ENCODE measurements at places on chromosomes 7 and 10.

DNA sequence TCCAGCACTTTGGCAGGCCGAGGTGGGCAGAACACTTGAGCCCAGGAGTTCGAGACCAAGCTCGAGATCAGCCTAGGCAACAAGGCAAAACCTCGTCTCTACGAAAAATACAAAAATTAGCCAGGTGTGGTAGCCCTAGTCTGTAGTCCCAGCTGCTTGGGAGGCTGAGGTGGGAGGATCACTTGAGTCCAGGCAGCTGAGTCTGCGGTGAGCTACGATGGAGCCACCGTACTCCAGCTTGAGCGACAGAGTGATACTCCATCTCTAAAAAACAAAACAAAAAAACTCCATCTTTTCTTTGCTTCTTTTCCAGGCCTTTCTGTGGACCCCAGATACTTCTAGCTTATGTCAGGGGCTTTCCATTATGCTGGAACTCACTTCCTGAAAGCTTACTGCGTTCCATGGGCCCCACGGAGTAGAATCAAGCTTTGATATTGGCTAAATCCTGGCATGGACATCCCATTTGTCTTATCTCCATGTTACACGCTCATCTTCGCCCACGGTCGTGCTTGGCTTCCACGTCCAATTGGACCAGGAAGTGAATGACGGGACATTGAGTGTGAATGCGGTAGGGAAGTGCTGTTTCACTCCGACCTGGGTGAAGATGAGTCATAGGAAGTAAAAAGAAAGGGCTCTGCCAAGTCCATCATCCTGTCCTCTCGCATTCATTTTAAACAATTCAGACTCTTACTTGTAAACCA, 45.7 kb downstream of the FAM171A1 start:
- DNase-seq: no peak

DNA sequence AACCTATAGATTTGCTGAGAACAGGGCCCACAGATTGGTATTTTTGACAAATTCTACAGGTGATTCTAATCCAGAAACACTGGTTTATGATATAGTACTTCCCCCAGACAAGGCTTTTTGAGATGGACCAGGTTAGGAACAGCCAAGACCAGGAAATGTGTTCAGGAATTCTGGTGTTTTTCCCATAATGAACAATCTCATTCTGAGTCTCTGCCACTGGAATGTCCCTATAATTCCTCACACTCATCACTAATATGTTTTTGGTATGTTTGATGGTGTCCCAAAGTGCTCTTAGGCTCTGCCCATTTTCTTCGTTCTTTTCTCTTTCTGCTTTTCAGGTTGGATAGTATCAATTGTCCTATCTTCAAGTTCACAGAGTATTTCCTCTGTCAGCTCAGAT, 107.2 kb upstream of the IGFBP3 start:
- no peak for DNase-seq

- no peak for DNase-seq
Observed at GRCh38 chr10:94282369-94282768, 80.4 kb downstream of the NOC3L start.

- no peak for DNase-seq
Observed at GRCh38 chr7:12951397-12951801, 264.0 kb downstream of the ARL4A start.

GRCh38 chr10:126090911-126091728, 194.8 kb downstream of the FANK1 start:
- DNase-seq: no peak

GRCh38 chr7:54719425-54719824, 39.6 kb downstream of the SEC61G start:
- DNase-seq: no peak

GRCh38 chr7:90178679-90179278, 24.5 kb downstream of the STEAP1 start:
- no peak for DNase-seq

DNA sequence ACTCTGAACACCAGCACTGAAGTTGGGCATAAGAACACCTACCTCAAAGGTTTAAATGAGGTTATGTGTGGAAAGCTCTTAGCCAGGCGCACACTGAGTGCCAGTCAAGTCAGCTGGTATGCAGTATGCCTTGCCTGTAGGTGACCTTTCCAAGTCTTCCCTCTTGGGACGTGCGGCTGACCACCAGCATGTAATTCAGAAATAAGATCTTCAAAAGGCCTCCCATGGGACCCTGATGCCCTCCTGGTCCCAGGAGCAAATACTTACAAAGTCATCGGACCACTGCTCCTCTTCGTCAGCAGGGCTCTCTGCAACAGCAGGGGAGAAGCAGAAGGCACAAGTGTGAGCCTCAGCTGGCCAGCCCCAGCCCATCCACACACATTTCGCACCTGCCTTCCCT, 40.8 kb downstream of the BLNK start:
- DNase-seq: no peak

DNA sequence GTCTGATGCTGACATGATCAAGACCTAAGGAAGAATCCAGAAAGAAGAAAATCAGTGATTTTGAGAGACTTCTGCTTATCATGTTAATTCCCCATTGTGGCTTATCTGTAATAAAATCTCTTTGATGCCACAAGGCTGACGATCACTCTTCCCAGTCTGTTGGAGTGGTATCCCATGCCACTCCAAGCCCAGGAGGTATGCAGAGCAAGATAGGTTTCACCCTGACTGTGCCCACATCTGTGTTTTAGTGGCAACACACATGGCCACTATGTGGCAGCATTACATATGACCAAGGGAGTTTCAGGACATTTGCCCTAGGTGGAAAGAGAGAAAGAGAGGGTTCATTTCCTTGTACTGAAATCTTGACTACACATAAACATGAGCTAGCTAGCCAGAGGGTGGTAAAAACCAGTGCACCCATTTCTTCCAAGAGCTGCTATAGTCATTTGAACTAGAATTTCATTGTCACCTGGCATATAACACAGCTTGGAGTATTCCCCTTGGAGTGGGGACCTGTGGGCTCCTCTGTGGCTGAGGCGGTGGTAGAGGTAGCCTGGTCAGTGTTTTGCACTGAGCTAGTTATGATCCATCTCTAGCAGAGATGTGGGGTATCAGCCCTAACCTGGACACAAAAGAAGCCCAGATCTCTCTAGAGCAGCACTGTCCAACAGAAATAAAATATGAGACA, 20.8 kb downstream of the LAMB4 start:
- no peak for DNase-seq

DNA sequence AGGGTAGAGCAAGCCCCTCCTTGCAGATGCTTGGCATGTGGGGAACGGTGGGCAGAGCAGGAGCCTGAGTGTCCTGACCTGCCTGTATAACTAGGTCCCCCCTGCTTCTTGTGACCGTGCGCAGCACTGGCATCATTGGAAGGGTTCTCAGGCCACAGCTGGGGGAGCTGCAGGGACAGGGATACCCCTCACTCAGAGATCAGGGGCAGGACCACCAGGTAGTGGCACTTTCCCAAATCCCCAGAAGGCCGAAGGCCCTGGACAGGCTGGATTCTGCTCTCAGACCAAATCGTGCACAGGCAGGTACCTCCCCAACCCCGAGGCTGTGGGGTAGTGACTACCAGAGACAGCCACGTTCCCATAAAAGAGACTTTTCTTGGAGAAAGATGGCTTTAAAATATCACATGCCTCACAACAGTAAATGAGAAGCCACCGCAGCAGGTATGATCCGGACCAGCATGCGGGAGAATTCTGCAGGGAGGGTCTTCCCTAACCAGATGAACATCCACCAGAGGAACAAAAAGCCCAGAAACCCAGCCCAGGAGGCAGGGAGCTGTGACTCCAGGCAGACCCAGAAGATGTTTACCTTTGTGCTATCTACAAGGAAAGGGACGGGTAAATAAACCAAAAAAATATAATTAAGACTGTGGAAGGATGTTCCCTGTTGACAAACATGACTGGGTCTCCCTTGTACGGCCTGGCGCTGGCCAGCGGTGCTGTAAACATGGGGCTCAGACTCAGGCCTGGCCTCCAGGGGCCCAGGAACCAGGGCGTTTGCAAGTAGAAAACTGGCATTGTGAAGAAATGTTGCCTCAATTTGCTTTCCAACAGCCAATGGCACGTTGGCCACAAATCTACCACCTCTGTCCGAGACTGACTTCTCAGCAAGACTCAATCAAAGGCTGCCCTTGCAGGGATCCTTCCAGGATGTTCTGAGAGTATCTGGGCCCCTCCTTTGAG, 180.0 kb downstream of the TNS3 start:
- DNase-seq: no peak

- no peak for DNase-seq
Observed at GRCh38 chr10:18332048-18332447, 191.8 kb downstream of the CACNB2 start.

GRCh38 chr10:97002670-97003069, 170.6 kb downstream of the LCOR start:
- DNase-seq: no peak

DNA sequence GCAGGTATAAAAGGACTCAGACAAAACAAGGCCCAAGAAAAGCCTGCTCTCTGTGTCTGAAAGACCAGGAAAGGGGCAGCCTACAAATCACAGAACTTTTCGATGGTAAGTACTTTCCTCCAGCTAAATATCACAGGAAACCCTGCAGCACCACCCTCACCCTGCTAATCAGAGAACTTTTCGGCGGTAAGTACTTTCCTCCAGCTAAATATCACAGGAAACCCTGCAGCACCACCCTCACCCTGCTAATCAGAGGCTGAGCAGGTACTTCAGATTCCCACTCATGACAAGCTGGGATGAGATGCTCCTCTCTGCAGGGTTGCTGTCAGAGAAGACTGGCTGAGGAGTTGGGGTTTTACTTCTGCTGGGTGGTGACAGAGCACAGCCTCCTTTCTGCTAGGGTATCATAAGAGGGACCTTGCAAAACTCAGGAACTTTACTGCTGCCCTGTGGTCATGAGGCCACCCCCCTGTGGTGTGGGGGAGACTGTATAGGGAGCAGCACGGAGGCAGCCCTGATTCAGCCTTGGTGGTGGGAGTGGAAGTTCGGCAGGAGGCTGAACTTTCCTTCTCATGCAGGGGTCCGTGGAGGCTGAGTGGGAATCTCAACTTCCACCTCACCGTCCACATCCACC, 7.2 kb downstream of the WDR37 start:
- DNase-seq: no peak

DNA sequence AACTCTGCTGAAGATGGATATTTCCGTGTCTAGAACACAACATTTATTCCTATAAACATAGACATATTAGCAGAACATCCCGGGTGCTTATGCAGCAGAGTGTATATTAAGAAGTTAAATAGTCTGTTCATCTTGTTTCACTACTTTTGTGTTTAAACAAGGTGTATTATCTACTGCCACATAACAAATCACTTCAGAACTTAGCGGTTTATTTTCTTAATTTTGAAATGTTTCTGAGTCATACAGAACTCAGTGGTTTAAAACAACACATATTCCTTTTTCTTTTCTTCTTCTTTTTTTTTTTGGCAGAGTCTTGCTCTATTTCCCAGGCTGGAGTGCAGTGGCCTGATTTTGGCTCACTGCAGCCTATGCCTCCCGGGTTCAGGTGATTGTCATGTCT, 25.8 kb downstream of the DENND10 start:
- no peak for DNase-seq

DNA sequence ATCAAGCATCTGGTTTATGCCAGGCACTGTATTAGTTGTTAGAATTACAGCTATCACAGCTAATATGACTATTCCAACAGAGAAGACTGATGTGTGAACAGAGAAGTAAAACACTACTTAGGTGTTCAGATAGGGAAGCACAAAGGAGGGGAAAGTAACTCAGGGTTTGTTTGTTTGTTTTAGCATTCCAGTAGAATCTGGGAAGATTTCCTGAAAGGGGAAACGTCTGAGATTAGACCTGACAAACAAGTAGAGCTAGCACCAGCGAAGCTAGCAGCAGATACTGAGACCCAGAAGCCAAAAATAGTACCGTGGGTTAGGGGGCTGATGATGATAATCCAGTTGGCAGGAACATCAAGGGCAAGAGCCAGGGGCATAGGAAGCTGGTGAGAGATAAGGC, 28.8 kb upstream of the KLHL7 start:
- no peak for DNase-seq

DNA sequence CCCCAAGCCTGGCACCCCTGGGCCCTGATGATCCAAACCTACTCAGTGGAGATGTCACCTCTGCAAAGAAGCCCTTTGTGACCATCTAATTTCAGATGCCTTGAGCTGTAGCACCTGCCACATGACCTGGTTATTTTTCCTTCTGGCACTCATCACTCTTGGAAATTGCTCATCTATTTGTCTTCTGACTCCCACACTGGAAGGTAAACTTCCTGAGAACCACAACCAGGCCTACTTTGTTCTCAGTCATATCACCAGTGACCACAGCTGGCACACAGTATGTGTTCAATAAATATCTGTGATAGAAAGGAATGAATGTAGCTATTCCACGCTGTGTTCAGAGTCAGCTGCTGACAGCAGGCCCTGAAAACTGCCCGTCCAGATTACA, 97.1 kb downstream of the SH3PXD2A start:
- no peak for DNase-seq

GRCh38 chr10:104300736-104301292, 31.8 kb downstream of the GSTO2 start:
- DNase-seq: no peak
